ENCODE measurements at places on chromosomes 1 and 21. TPM values are rescaled to one million over a fixed set of nuclear protein-coding genes. Genes with fewer than 3 reads are reported as not detected.

DNA sequence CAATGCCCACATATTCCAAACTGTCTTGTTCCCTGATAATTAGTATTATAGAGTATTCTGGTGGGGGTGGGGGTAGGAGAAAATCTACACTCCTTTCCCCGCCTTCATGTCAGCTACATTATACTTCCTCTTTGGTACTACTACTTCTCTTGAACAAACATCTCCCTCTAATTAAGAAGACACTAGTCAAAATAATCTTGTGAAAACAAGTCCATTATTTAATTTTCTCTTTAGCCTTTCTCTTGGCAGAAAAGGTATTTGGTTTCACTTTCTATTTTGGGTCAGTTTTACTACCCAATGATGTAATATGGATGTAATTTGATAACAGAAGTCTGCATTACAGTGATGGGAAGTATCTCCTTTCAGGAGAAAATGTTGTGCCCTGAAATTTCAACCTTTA lies 22.5 kb downstream of the NTMT2 start:
- DNase-seq: no peak

DNA sequence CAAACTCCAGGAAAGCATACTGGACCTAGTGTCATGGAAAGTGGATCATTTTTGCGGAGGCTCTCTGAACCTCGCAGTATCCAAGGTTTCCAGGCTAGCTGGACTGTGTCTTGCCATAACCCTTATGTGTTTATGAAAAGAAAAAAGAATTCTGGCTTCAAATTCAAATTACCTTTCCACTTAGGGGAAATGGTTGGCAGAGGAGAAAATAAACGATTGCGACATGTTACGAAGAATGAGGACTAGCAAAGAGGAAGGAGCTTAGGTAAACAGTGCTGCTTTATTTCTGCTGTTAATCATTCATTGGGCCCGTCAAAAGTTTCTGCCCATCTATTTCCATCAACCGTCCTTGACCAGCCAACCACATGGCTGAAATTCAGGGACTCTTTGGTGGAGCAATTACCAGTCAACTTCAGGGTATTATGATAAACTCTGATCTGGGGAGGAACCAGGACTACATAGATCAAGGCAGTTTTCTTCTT lies at the start of gene C4BPA:
Gene C4BPA, plus strand, starts transcription at position 342 of the 482 bp plus-strand sequence. CDS start 8,793 bp downstream, outside the sequence.
- no peak for DNase-seq

DNA sequence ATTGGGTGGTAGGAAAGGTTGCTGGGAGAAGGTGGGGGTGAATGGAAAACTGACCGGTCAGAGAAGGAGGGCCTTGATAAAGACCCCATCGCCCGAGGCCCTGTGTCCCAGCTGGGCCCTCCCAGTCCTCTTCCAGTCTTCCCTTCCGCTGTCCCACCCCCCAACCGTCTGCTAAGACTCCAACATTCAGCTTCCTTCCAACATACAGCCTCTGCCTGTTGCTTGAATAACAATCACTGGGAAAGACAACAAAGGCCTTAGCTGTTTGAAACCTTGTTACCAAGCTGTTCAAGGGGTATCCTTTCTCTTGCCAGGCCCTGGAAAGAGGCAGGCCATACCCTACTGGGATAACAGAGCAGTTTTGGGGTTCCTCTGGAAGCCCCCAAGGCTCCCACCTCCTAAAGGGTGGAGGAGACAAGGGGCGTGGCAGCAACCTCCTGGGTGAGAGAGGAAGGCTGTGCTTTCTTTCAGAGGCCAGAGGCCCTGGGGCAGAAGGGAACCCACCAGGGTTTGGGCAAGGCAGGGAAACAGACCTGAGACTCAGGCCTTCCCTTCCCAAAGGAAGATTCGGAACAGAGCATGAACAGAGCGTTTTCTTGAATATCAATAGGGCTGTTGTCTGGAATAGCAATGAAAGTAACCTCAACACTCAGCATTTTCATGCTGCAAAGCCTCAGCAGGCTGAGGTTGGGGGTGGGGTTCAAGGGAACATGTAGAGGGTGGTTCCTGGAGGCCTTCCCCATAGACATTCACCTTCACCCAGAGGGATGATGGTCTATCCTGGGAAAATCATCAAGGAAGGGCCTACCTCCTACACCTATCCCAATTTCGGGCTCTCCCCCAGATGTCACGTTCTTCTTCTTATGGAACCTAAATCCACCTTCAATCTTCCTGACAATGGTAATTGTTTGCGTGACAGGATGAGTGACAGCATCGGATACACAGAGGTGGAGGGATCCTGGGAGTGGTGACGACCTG lies 4.1 kb downstream of the ETNK2 start:
- no peak for DNase-seq

DNA sequence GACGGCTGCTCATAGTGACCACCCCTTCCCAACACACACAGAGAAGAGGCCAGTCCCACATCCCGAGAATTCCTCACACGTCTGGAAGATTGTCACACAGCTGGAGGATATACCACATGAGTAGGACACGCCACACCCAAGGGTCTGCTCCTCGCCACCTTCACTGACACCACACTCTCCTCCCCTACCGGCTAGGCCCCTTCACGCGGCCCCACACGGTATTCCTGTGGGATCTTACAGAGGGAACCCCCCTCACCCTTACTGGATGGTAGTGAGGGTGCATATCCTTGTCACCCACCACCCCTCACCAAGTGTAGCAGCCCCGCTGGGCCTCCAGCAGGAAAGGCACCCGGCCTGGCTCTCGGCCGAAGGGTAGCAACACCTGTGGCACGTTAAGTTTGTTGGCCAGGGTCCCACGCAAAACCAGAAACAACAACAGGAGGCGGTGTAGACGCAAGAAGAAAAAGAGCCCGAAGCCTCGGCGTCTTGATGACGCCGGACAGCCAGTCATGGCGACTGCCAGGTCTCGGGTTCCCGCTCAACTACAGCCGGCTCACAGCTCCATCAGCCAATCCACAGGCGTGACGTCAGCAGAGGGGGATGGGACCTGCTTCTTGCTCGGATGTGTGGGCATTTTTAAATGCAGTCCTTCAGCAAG lies at the start of gene NUP210L:
Gene NUP210L, minus strand, starts transcription at position 540 of the 658 bp plus-strand sequence.
- peak; percentile 29 for DNase-seq

GRCh38 chr1:111615870-111616715 lies 3.5 kb upstream of the RAP1A start:
- DNase-seq: no peak

- DNase-seq: no peak
Observed at GRCh38 chr1:175134500-175134899, 58.1 kb downstream of the KIAA0040 start.

DNA sequence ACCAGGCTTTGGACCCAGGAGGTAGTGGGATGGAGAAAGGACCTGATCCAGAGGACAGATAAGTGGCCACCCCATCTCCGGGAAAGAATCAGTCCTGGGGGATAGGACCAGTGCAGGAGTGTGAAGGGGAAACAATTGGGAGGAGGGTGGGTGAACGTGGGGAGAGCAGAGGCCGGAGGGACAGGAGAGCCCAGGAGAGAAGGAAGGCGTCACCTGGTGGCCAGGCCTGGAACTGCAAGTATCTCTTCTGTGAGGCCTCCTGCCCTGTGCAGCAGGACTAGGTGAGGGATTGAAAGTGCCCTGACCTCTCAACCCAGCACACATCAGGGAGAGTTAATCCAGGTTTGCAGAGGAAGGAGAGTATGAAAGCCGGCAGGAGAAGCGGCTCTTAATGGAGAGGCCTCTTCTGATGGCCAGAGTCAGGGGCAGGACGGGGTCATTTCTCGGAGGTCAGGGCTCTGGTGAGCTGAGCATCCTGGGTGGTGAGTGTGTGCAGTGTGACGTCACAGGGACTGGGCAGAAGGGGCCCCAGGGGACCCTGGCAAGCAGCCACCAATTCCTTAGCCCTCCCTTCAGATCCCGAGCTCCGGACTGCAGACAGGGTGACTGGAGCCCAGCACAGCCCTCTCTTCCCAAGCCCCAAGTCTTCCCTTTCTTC lies 9.2 kb upstream of the LAD1 start:
- DNase-seq: peak; percentile 60

DNA sequence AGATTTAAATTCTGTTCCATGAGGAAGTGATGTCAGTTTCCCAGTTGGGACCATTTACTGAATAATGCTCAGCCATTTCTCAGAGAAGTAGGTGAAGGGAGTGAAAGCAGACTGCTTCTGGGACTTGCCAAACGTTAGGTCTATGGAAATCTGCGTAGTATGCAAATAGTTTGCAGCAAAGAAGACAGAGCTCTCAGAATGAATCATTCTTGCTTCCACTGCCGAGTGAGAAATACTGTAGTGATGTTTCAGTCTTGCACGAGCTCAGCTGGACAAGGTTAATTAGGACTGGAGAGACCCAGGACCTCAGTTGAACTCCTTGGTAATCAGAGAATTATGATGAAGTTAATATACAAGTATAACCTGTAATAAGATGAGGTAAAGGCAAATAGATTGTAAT lies 317.7 kb upstream of the DAB1 start:
- DNase-seq: no peak

GRCh38 chr1:42288311-42288985 lies 46.6 kb downstream of the FOXJ3 start:
- DNase-seq: no peak

DNA sequence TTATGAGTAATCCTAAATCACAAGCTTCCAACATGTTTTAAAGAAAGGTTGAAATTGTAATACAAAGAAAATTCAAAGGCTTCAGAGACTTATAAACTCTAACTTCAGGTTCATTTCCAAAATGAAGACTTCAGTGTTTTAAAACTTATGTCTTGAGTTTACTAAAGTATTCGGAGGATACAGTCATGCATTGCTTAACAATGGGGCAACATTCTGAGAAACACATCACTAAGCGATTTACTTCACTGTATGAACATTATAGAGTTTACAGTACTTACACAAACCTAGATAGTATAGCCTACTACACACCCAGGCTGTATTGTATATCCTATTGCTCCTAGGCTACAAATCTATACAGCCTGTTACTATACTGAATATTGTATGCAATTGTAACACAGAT lies 38.3 kb downstream of the CEP170 start:
- no peak for DNase-seq

- no peak for DNase-seq
Observed at GRCh38 chr1:176785791-176786190, 322.8 kb downstream of the PAPPA2 start.

DNA sequence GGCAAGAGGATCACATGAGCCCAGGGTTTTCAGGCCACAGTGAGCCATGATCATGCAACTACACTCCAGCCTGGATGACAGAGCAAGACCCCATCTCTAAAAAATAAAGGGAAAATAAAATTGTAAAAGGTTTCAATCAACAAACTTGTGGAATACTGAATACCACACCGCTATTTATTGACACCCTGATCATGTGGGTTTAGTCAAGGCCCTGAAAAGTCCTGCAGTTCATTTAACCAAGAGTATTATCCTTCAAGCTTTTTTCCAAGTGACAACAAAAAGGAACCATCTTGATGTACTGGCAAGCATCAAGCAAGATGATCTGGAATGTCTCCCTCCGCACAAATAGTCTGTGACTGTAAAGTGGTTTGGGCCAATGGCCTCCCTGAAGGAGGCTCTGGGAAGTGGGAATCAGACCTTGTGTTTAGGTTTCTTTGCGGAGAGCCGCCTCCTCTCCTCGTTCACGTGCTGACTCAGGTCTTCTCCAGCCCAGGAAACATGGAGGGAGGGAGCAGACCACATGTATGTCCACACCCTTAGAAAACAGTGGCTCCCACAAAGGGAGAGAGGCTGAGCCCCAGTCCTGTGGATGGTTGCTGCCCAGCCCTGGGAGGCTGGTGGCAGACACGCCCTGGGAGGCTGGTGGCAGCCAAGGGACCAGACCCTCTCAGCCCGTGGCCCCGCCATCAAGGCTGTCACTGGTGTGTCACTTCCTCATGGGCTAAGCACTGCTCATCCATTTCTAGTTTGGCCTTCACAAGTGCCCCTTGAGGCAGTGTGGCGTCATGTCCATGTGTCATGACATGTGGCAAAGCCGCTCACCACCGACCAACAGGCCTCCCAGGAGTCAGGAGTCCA lies 56.7 kb downstream of the RIPK4 start:
- no peak for DNase-seq

- DNase-seq: no peak
Observed at GRCh38 chr1:53735261-53735660, 3.7 kb downstream of the GLIS1 start.

DNA sequence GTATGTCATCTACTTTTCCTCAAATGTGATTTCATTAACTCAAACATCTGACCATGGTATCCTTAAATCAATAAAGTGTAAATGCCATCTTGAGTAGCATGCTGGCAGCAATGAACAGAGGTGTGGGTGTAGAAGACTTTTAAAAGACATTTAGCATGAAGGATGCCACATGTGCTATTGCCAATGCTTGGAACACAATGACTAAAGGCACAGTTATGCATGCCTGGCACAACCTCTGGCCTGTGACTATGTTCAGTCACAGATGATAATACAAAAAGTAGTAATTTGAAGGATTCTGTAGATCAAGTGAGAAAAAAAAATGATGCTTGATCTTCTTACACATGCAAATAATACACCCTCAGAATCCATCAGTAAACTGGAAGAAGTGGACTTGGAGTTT lies 938.9 kb upstream of the ADGRL4 start:
- DNase-seq: no peak

DNA sequence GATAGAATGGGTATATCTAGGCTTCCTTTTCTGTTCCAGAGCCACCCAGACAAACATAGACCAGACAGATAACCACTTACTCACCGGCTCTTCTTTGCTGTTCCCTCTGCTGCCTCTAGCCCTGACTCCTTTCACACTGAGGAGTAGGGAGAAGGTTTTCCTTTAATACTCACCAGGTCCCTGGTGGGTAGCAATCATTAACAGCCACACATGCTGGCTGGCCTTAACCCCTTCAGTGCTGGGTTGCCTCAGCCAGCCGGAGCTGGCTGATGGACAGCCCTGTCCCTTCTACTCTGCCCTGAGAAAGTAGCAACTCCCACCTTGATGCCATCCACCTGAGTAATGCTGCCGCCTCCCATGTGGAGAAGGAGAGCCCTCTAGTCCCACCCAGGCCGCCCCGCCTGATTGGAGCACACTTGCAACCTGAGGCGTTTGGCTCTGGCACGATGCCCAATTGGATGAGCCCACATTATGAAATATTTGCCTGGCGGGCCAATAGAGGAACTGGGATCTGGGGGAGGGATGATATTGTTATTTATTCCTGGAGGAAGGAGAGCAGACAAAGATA lies 71.6 kb downstream of the PLEKHA6 start:
- peak; percentile 80 for DNase-seq

GRCh38 chr1:5552787-5553484 lies 439.3 kb downstream of the NPHP4 start:
- DNase-seq: no peak

Gene PLD5
- 6.0 TPM for total RNA-seq

Gene TTLL7
- total RNA-seq: 26.1 TPM

All from uterus (tissue), 4 donors.